ENCODE measurements at places on chromosomes 5 and 9.

DNA sequence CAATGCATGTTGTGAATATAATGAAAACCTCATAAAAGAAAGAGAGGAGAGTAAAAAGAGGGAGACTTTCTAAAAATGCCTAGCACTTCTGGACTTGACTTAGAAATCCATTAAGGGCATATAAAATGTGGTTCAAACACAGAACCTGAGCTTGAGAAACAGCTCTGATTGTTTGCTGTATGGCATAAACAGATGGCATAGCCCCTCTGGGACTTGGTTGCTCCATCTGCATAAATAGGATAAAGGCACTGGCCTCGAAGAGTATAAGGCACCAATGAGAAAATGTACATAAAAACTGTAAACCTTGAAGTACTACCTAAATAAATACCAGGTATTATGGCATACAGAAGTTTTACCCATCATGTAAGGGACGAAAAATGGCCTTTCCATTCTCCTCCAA lies 23.8 kb downstream of the MRPS27 start:
- no peak for DNase-seq

GRCh38 chr5:307794-308579 lies 13.5 kb upstream of the AHRR start:
- no peak for DNase-seq

- no peak for DNase-seq
Measured at GRCh38 chr5:30499402-30499801, 694.1 kb upstream of the CDH6 start.

DNA sequence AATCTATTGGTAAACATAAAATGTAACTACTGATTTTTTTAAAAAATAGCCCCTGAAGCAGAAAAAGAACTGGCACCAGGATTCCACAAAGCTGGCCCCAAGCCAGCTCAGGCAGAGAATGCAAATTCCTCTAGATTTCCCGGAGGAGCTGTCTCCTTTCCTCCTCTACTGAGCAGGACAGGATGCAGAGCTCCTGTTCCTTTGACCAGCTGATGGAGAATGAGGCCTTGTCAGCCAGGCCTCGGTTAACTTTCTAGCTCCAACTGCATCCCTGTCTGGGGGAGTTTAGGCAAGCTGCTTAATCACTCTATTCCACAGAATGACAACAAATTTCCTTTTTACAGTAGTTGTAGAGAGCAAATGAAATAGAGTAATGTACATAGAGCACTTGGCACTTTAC lies 155.5 kb downstream of the GNAQ start:
- DNase-seq, result no peak

- no peak for DNase-seq
Measured at GRCh38 chr5:42749020-42749419, 7.6 kb upstream of the CCDC152 start.

- no peak for DNase-seq
Measured at GRCh38 chr5:115820846-115821245, 4.4 kb upstream of the CDO1 start.

DNA sequence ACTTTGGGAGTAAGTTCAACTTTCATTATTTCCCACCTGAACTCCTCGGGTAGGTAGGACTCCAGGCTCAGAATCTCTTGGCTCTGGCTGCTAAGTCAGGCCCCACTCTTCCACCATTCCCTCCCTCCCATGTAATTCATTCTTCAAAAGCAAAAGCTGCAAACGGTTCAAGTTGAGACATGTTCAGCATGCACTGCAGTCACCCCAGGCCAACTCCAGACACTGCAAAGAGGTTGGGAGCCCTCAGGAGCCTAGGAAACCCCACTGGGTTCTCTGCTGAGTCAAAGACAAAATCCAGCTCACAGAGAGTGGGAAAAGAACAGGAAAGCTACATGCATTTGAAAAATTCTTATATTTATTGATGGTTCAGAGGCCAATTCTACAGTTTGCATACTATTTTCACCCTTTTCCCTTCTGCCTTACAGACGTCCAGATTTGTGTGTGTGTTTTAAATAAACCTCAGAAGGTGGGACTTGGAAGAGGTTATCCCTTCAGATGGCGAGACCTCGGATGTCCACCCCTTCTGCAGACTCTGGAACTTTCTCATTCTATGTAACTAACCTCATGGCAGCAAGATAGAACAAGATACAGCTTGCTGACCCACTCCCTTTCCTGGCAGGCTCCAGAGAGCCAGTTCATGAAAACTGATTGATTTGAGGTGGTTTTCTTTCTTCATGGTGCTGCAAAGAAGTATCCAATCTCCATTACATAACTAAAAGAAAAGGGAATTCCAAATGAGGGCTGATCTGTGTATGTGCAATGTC lies 65.7 kb upstream of the EQTN start:
- no peak for DNase-seq

DNA sequence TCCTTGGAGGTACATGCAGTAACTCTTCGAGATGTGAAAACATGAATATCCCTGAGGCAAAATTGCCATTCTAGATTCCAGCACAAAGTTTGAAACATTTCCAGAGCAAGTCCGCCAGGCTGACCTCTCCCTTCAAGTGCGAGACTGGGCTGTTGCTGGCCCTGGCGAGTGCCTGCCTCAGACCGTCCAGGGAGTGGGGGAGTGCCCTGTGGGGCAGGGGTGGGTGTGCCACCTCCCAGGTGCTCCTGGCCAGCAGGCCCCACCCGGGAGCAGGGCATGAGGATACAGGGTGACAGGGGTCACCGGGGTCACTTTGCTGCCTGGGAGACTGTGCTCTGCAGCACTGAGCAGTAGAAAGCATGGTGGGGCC lies 199.9 kb downstream of the AOPEP start:
- no peak for DNase-seq
